Stimulated activated CD8-positive, alpha-beta memory T cell treated with anti-CD3 and anti-CD28 coated beads, Interleukin-15, amount 100 ng/mL, for 24 hours (primary cell): ENCODE measurements at places on chromosomes 4 and X.

DNA sequence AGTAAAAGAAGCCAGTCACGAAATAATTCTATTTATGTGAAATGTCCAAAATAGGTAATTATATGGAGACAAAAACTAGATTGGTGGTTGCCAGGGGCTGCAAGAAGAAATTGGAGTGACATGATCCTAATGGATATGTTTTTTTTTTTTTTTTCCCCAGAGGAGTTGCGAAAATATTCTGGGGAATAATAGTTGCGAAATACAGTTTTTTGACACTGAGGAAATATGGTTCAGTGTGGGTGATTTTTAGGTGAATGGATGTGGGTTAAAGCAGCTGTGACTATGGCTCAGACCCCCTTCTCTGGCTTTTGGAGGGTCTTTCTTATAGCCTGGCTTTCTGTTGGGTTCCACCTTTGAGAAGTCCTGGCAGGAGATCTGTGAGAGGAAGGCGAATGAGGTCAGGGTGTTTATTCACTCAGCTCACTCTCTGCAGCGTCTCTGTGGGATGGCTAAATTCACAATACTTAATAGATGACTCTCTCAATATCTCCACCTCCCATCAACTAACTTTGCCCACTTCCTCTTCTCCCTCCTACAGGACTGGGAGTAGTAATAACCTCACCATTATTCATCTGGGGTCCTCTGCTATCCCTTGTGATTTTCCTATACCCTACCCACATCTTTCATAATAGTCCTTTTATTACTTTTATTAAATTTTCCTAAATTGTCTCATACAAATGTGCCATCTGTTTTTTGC lies 15.3 kb upstream of the RAB9B start:
- no peak for DNase-seq

GRCh38 chr4:183935355-183936005 lies 30.4 kb downstream of the STOX2 start:
- no peak for DNase-seq

GRCh38 chr4:32499171-32499570 lies 1779.0 kb downstream of the PCDH7 start:
- no peak for DNase-seq

DNA sequence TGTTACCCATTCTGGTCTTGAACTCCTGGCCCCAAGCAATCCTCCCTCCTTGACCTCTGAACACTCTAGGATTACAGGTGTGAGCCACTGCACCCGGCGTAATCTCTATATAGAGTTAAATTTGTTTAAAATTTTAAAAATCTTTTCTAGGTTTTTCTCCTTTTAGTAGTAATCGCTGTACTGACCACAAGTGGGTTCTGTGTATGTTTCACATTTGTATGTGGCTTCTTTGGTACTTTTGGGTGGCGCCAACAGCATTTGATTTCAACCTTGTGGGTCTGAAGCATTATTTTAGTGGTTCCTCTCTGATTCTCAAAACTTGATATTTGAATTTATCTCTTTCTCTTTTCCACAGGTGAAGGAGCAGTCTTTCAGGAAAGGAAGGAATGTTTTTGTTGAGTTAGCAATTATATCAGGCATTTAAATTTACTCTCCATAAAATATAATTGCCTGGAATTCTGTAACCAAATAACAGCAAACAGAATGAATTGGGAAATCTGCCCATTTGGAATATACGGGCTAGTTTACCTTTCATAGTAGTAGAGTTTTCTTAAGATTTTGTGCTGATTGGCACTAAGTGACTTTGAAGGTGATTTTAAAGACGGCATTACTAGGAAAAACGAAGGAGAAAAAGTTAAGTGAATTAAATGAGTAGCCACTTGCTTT lies 29.5 kb downstream of the ARHGAP10 start:
- DNase-seq, result no peak

DNA sequence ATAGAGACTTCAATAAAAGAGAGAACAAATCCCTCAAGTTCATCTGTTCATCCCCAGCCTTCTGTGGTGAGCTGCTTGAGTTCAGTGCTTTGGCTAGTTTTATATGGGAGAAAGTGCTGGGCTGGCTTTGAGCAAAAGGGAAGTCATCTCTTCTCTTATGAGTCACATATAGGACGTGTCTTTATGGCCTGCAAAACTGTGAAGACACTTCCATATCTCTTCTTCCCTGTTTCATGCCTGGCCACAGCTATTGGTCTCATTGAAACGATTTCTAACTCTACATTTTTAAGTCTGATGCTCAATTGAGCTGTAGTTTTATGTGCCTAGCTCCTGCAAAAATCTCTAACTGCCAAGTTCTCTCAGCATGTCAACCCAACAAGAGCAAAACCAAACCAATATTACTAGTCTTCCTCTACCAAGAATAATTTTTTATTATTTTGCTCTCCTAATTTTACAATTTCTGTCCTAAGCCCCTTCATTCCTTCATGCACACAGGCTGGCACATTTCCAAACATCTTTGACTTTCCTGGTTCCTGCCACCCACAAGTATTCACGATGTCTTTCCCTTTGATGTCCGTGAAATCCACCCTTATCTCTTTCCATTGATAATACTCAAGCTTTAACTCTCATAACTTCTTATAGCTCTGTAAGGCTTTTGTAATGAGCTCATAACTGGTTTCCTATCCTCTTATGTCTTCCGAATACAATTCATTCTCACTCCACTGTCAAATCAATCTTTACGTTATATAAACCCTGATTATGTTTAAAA lies 165.3 kb downstream of the BTC start:
- DNase-seq, result no peak

GRCh38 chr4:5893591-5893990 lies 705 bp upstream of the CRMP1 start:
- DNase-seq, result no peak

DNA sequence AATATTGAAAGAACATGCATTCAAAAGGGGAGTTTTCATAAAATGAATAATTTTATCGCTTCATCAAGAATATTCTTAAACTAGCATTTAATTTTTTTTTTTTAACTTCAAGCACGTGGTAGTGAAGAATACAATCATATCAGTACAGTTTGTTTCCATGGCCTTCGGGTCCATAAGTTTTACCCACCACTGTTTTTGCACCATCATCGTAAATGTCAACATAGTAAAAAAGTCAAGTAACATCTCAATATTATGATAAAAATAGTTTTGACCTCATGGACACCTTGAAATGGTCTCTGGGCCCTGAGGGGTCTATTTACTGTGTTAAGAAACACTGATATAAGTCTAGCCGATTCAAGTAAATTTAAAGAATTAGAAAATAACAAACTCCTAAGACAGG lies 80.2 kb downstream of the ANKRD17 start:
- no peak for DNase-seq

DNA sequence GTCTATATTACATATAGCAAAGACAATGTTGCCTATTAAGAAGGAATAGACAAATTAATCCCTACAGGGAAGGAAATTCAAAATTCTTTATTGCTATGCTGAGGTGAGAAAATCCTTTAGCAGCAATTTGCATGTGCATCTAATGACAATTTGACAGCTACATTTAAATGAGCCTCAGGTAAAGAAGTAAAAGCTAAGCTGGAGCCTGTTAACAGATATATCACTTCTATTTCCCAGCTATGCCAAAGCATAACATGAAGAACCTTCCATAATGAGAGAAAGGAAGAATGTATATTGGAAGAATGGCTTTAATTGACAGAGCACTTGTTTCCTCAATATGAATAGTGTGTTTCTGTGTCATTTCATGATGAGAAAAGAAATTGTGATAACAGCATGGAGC lies 71.6 kb downstream of the BMP3 start:
- DNase-seq, result no peak

DNA sequence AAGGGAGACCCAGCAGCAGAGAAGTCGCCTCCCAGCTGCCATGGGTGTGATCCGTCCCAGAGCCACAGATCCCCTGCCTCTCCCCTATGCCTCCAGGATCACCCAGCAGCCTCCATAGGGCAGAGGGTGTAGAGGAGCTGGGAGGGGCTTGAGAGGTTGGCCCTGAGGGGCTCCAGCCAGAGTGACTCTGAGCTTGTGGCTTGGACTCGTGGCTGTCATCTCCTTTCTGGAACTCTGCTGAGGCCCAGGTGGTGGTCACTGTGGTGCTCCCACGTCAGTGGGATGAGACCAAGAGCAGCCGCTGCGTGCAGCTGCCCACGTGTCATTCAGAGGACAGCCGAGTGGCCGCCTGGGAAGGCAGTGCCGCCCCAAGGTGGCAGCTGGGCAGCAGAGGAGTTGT lies 4.2 kb downstream of the TACC3 start:
- no peak for DNase-seq

DNA sequence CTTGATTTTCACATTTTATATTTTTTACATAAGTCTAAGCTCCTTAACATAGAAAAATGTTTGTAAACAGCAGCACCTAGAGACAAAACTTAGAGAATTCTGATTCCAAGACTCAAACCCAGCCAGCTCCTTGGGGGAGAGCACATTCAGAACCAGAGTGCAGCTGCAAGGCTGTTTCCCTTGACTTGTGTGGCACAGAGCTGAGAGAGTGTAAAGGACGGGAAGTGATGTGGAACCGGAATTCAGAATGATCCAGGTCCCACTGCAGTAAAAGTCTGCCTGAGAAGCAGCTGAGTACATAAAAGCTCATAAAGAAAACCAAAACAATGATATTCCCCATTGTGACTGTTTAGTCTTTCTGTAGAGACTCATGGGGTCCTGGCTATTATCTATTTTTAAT lies 713.8 kb downstream of the RAB28 start:
- DNase-seq, result no peak

DNA sequence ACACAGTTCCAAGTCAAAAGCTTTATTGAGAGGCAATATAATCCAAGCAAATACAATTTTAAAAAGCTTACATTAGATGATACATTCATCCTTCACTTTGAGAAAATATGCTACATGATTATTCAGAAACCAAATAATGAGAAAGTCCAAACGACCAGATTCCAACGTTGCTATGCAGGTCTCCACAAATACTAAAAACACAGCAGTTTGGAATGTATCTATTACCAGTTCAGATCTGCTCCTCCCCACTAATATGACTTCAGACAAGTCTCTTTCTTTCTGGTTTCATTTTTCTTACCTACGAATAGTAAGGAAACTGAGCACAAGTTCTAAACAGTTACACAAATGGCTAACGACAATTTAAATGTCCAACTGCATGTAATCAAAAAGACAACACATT lies 9.5 kb downstream of the NAF1 start:
- DNase-seq, result no peak

DNA sequence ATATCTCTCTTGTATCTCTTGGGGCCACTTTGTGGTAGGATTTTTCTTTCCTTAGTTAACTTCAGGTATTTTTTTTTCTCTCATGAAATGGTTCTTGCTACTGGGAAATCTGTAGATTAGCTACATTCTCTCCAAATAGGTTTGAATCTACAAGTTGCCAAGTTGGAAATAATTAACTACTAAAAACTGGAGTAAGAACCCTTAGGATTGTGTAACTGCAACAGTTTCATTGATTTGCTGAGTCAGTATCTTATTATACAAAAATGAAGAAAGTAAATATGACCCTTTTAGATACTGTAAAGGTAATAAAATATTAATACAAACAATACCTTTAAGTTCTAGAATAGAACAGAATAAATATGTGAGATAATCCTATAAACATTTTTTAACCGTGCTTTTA lies 327.9 kb downstream of the CXXC4 start:
- no peak for DNase-seq

GRCh38 chr4:81792521-81792920 lies 320.8 kb upstream of the RASGEF1B start:
- DNase-seq, result no peak

DNA sequence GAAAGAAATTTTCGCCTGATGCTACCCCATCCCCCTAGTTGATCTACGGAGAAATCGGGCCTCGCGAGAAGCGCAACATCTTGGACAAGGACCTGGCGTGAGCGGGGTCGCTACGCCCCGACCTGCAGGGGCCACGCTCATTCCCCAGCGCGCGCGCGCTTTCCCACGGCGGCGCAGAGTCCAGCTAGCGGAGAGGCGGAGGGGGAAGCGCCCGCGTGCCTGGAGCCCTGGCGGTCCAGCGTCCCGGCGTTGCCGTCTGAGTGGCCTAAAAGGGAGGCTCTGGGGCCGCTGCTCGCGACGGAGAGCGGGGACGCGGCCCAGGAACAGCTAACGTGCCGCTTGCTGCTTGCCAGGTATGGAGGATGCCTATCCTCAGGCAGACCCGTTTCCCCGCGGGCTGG lies 6.0 kb upstream of the SOX3 start:
- no peak for DNase-seq

DNA sequence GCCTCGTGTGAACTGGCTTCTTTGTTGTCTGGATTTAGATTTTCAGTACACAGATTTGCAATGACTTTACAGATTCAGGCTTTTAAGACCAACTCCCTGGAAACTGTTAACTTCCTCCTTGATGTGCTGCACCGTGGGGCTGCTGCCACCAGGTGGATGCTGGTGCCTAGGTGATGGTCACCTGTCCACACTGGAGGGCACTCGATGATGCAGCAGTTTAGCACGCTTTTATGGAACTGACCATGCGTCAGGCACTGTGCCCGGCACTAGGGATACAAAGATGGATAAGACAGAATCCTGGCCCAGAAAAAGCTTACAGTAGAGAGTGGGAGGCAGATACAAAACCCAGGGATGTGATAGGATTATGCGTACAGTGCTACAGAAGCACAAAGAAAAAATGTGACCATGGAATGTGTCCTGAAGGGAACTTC lies 180.7 kb downstream of the CEP135 start:
- DNase-seq, result no peak

DNA sequence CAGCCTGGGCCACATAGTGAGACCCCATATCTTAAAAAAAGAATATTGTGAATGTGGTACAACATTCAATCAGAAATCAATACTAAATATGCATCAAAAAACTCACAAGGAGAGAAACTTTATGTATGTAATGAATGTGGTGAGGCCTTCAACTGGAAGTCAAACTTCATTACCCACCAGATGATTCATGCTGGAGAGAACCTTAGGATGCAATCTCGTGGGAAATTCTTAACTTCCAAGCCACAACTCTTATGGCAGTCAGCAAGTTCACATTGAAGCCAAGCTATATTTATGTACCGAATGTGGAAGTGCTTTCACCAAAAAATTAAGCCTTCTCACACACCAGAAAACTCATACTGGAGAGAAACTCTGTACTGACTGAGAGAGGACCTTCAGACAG lies 84.5 kb upstream of the UXT start:
- no peak for DNase-seq

DNA sequence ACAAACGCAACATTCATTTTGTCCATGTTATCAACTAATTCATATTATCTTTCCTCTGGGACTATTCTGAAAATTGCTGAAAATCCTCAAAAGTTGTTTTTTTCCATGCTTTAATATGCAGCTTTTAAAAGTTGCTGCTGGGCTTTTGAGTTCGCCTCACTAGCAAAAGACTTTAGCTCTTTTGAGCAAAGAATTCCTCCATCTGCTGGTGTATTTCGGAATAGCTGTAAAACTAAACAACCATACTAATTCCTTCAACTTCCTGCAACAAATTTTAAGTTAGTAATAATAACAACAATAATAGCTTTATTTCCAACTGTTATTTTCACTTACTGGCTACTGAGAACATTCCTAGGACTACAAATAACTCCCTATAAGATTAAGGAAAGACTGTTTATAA lies 124.5 kb upstream of the PLAC1 start:
- no peak for DNase-seq
